ENCODE measurements at places on chromosomes 5 and 9.

- no peak for DNase-seq
Observed at GRCh38 chr5:123720955-123721354, 209.0 kb downstream of the CSNK1G3 start.

DNA sequence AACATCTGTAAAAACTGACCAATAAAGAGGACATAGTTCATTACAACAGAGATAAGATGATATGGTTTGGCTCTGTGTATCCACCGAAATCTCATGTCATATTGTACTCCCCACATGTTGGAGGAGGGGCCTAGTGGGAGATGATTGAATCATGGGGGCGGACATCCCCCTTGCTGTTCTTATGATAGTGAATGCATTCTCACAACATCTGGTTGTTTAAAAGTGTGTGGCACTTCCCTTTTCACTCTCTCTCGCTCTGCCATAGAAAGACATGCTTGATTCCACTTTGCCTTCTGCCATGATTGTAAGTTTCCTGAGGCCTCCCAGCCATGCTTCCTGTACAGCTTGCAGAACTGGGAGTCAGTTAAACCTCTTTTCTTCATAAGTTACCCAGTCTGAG is 292.8 kb downstream of the SLF1 start:
- no peak for DNase-seq

- no peak for DNase-seq
Observed at GRCh38 chr5:55021821-55022220, 2.2 kb upstream of the GZMK start.

GRCh38 chr9:93257808-93258331 is 73.9 kb downstream of the WNK2 start:
- no peak for DNase-seq

DNA sequence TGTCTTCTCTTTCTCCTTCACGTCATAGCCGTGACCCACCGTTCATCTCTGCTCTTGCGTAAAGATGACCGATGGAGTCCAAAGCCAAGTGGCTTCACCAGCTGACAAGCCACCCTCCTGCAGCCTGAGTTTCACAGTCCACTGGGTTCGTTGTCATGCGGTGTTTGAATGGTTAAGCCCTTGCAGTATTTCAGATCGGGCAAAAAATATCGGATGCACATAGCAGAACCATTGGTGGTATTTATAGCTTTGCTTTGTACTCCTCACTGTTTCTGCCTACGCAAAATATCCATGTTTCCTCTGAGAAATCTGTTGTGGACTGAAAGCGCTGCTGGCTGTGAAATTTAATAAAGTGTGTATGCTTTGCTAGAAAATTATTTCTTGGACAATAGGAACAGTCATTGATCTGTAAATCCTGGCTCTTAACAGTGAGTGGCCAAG is 34.5 kb upstream of the NCS1 start:
- no peak for DNase-seq

Data from thoracic aorta (tissue), 2 donors.